ENCODE measurements at places on chromosomes 11 and 22. TPM values are rescaled to one million over a fixed set of nuclear protein-coding genes. Genes with fewer than 3 reads are reported as not detected.

CNTF gene
- 1.7 TPM for total RNA-seq

ST14 gene
- 12.4 TPM for total RNA-seq

ZP1 gene
- not detected for total RNA-seq

DKK3 gene
- total RNA-seq, result 43.5 TPM

MYH9 gene
- total RNA-seq, result 575 TPM

MFRP gene
- not detected for total RNA-seq

PKDREJ gene
- total RNA-seq, result not detected

MYOD1 gene
- total RNA-seq, result not detected

CRACR2B gene
- total RNA-seq, result 16.8 TPM

ARHGAP1 gene
- total RNA-seq, result 127 TPM

C11orf21 gene
- total RNA-seq, result 20.0 TPM

RAB30 gene
- 15.5 TPM for total RNA-seq

CARD18 gene
- not detected for total RNA-seq

IL18 gene
- 60.4 TPM for total RNA-seq

MRGPRX3 gene
- not detected for total RNA-seq

MRGPRX1 gene
- total RNA-seq, result not detected

FIBP gene
- 78.6 TPM for total RNA-seq

CARD10 gene
- 11.3 TPM for total RNA-seq

ADORA2A gene
- total RNA-seq, result 16.8 TPM

KRTAP5-9 gene
- not detected for total RNA-seq

IRAG1 gene
- 9.4 TPM for total RNA-seq

XKR3 gene
- total RNA-seq, result not detected

RRAS2 gene
- total RNA-seq, result 28.8 TPM

ME3 gene
- total RNA-seq, result 21.0 TPM

FAM76B gene
- 35.9 TPM for total RNA-seq

PHLDB1 gene
- 68.8 TPM for total RNA-seq

PKNOX2 gene
- 4.7 TPM for total RNA-seq

HEPHL1 gene
- total RNA-seq, result not detected

MORC2 gene
- 23.8 TPM for total RNA-seq

RTN4R gene
- total RNA-seq, result 7.0 TPM

RASD2 gene
- total RNA-seq, result 0.44 TPM

CCDC89 gene
- 1.3 TPM for total RNA-seq

NAV2 gene
- 4.9 TPM for total RNA-seq

NNMT gene
- 173 TPM for total RNA-seq

BARX2 gene
- not detected for total RNA-seq

OR8G5 gene
- not detected for total RNA-seq

LRRC56 gene
- 1.1 TPM for total RNA-seq

C22orf42 gene
- total RNA-seq, result not detected

MYO18B gene
- 0.06 TPM for total RNA-seq

Data from spleen (tissue), 13 donors.